ENCODE measurements at places on chromosomes 4 and X.
A peak's percentile ranks its signal among the peaks of the same experiment; 100 is the strongest.

DNA sequence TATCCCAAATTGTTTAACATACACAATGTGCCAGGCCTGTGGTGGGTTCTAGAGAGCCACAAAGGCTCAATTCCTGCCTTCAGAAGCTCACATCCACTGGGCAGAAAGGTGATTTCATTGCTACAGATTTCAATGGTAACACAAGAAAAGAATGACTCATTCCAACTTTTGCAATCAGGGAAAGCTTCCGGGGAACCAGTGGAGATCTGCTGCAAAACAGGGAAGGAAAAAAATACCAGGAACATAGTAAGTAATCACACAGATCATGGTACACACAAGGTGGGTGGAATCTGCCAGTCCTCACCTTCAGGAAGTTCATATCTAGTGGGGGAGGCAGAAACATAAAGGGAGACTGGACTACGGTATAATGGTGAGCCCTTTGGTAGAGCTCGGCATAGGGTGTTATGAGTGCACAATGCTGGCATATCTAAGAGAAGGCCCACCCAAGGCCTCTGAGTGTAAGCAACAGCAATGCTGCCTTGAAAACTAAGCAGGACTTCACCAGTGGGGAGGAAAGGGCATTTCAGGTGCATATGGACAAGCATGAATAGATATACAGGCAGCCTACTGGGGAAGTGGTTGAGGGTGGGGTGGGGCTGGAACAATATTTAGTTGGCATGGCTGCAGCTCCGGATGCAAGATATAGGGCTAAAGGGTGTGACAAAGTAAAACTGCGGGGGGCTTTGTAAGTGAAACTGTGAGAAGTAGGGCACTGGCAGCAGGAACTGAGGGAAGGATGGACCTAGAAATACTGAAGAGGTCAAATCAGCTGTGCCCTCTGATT, 24.2 kb downstream of the GPRIN3 start:
- no peak for DNase-seq

DNA sequence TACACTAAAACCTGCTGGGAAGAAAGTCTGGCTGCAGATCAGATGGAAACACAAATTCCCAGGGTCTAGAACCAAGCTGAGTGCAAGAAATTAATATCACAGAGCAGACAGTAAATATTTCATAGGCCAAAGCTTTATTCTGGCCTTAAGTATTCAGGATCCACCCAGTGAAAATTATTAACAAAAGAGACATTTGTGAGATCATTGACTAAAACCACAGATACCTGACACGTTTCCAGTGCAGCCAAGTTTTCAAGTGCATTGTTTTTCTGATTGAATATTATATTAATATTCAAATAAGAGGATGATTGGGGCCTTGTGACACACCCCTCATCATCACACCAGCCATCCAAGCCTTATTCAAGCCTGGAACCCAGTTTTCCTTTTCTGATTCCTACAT, 10.3 kb downstream of the ELOVL6 start:
- no peak for DNase-seq

DNA sequence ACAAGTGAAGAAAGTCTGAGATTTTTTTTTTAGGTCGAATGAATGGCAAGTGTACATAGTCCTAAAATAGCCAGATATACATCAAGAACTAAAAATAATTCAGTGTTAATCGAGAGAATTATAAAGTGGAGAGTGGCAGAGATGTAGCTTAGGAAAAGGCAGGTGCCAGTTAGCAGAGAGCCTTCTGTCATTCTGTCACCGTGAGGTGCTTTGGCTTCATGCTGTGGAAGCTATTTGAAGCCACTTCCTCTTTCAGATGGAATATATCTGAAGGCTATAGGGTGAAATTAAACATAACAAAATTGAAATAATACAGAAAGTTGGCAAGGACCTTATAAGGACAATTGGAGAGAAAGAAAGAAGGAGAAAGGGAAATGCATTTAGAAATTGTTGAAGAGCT, 756.3 kb downstream of the CCSER1 start:
- DNase-seq, result no peak

- DNase-seq, result no peak
Observed at GRCh38 chrX:130636277-130636676, 234.5 kb downstream of the RBMX2 start.

DNA sequence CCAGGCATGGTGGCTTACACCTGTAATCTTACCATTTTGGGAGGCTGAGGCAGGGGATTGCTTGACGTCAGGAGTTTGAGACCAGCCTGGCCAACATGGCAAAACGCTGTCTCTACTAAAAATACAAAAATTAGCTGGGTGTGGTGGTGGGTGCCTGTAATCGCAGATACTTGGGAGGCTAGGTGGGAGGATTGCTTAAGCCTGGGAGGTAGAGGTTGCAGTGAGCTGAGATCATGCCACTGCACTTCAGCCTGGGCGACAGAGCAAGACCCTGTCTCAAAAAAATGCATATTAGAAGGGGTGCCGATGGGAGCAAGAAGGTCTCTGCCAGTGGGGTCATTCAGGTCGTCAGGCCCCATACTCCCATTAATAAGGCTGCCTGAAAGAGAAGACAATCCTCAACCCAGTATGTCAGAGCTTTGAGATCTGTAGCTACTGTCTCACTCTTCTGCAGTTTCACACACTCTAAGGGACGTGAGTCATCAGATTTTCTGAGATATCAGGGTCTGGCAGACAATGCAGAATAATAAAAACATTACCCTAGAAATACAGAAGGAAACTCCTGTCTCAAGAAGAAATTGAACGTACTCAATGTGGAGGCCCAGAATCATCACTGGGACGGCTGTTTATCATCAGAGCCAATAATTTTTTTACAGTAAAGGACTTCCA, 176.7 kb upstream of the FAT1 start:
- peak; percentile 73 for DNase-seq

- no peak for DNase-seq
Observed at GRCh38 chr4:6245246-6246169, 24.1 kb upstream of the WFS1 start.

GRCh38 chr4:98491899-98492559, 166.4 kb downstream of the TSPAN5 start:
- DNase-seq, result peak; percentile 30

DNA sequence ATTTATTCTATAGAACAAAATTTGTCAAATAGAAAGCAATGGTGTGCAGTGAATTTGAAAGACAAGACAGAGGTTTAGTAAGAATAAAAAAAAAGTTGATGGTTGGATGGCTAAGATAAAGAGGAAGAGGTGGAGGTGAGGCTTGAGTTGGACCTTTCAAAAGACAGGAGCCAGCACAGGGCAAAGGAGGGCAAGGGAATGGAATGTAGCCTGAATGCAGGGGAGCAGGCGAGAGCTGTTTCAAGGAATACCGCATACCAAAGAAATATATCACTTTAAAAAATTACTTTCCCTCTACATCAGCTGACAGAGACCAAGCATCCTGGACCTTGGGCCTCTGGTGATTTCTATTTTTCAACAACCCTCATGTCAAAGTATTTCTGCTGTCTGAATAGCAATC, 38.0 kb upstream of the CXXC4 start:
- no peak for DNase-seq

DNA sequence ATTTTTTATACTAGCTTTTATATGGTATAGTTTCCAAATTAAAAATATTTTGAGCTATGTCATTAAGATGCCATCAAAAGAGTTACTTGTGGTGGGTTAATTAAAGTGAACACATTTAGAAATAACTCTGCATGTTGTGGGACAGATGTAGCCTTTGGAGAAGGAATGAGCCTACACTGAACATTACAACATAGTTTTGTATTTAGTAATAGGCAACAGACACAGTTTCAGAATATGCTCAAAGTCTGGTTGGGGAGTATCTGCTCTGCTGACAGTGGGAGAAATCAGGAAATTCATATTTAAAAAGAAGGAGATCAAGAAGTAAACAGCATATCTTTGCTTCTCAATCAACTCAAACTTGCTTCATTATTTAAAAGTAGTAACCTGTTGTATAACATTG, 23.7 kb downstream of the EMCN start:
- peak; percentile 52 for DNase-seq

DNA sequence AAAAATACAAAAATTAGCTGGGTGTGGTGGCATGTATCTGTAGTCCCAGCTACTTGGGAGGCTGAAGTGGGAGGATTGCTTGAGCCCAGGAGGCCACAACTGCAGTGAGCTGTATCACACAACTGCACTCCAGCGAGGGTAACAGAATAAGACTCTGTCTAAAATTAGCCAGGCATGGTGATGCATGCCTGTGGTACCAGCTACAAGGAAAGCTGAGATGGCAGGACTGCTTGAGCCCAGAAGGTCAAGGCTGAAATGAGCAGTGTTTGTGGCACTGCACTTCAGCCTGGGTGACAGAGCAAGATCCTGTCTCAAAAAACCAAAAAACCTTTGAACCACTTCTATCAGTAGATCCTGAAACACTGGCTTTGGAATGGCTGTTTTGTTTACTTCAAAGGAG, 10.2 kb downstream of the GRSF1 start:
- no peak for DNase-seq

DNA sequence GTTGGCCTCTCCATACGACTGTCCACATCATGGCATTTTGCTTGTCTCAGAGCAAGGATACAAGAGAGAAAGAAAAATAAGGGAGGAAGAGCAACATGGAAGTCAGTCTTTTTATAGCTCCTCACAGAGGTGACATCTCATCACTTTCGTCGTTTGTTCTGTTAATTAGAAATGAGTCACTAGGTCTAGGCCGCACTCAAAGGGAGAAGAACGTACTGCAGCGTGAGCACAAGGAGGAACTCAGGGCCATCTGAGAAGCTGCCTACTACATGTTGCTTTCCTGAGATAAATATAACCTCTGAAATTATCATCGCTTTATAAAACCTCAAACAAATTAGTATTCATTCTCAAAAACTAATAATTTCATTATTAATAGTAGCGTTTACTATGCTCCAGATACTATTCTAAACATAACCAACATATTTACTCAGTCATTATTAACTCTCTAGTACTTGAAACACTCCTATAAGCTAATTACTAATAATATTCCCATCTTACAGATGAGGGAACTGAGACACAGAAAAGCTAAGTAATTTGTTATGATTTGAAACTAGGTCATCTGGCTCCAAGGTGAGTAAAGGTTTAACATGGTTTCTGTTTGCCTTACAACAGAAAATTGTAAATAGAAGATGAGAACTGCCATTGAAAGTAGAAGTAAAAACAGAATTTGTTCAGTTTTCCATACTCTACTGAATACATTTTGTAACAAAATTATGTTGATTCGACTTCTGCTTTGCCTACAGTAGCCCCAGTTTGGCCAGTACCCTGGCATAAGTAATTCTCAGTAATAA, 213.2 kb upstream of the UGT8 start:
- DNase-seq, result no peak

DNA sequence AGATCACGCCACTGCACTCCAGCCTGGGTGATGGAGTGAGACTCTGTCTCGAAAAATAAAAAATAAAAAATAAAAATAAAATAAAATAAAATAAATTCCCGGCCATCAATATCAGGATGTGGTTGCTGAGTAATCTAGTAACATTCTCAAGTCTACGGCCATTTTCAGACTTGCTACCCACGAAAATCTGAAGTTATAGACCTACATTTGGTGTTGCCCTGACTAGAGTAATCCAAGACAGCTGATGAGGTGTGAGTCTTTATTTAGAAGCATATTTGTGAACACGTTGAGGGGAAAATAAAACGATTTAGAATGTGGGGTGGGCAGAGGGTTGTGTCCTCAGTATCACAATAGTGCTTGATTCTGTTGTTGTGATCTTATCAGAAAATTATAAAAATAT, 130.2 kb upstream of the MID1 start:
- DNase-seq, result no peak

DNA sequence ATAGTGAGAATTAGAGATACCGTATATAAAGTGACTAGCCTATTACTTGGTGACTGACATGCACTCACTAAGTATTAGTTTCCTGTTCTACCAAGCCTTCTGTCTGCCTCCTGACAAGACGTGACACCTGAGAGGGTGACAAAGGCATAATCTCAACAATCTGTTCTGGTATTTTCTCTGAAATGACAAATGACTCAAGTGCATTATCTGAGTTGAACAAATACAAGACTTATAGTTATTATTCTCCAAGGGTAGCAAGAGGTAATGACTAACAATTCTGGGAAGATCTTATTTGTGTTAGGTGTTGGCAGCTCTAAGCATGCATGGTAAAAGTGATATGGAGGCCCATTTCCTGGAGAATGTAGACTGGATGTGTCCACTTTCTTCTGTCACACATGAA, 60.6 kb downstream of the SYTL5 start:
- no peak for DNase-seq

Data from AG08395 (cell line).